ENCODE measurements at places on chromosomes 6 and 20. TPM values are rescaled to one million over a fixed set of nuclear protein-coding genes. Genes with fewer than 3 reads are reported as not detected.

- H3K36me3 ChIP-seq: no peaks in the 10 kb centered on the region
- no peak overlapping the region for H3K4me3 ChIP-seq
- no peak for DNase-seq
- H3K4me1 ChIP-seq: no peaks in the 10 kb centered on the region
These were observed 955.0 kb upstream of the FLRT3 start for GRCh38 chr20:15292405-15292804.

Gene GDAP1L1
- total RNA-seq: 1.00 TPM

DNA sequence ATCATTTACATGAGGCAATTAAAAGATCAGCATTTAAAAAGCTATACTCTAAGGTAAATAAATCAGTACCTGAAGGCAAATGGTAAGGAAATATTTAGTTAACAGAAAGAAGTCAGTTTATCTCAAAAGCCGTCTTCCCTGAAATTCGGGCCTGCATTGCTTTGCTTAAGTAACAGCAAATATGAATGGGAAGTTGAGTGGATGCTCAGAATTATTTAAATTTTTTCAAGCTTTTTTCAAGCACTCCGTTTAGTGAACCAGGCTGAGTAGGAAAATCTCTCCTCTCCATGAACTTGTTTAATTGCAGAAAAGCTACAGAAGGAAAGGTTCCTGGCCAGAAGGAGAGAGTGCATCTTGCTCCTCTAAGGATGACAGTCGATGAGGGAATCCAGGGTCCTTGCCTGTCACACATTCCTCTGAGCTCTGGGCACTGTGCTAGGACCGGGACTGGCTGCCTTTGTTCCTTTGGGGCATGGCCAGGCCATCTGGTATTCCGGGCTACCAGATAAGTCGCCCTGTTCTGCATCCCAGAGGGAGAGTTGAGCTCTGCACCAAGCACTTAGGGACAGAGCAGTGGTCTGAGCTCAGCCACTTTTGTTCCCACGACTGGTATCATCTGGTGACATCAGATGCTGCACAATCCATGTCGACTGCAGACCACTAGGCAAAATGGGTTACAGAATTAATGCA, 77.6 kb downstream of the RIN2 start:
- H3K36me3 ChIP-seq: no peaks in the 10 kb centered on the region
- peaks cover 17% of the 10 kb centered on the region for H3K27me3 ChIP-seq
- no peak for DNase-seq
- H3K27ac ChIP-seq: no peak overlapping the region

Gene CTCFL
- not detected for total RNA-seq

- H3K4me3 ChIP-seq: no peak overlapping the region
- H3K4me1 ChIP-seq: no peaks in the 10 kb centered on the region
- no peak overlapping the region for H3K27ac ChIP-seq
- no peaks in the 10 kb centered on the region for H3K36me3 ChIP-seq
- no peaks in the 10 kb centered on the region for H3K27me3 ChIP-seq
- DNase-seq: no peak
These were observed 243.0 kb downstream of the BMP2 start for GRCh38 chr20:7010527-7010926.

DNA sequence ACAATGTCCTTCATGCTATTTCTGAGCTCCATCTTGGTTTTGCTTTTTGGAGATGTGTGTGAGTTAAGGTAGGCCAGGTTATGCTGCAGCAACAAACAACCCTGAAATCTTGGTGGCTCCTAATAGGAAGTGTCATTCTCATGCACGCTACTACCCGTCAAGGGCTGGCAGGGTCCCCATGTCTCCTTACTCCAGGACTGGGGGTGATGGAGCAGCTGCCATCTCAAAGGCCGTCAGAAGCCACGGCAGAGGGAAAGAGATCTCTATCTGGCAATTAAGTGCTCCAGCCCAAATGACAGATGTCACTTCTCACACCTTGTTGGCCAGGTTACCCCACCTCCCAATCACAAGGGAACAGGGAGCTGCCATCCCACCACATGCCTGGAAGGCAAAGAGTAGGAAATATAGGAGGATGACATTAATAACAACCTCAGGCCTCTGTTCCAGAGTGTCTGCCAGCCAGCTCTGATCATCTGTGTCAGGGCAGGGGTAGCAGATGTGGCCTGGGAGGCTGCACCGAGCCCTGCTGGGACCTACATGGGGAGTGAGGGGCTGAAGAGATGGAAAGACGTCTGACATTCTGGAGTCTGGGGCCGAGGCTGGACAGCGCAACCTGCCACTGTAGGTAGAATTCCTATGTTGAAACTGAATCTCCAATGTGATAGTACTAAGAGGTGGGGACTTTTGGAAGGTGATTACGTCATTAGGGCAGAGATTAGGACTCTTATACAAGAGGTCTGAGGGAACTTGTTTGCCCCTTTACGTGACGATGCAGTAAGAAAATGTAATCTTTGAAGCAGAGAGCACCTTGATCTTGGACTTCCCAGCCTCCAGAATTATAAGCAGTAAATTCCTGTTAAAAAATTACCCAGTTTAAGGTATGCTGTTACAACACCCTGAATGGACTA, 4.8 kb upstream of the SDCBP2 start:
- peaks cover 9% of the 10 kb centered on the region for H3K36me3 ChIP-seq
- no peak overlapping the region for H3K27ac ChIP-seq
- DNase-seq: no peak
- H3K4me1 ChIP-seq: peaks cover 62% of the 10 kb centered on the region
- H3K27me3 ChIP-seq: no peaks in the 10 kb centered on the region

Gene FAM83B
- total RNA-seq: not detected

DNA sequence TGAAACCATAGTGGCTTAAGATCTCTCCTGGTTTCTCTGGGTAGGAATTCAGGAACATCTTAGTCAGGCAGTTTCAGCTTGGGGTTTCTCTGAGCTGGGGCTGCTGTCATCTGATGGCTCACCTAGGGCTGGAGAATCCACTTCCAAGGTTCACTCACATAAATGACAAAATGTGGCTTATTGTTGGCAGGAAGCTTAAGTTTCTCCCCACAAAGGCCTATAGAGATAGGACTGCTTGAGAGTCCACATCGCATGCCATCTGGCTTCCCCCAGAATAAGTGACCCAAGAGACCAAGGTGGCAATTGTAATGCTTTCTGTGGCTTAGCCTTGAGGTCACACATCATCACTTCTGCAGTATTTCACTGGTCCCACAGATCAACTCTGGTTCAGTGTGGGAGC, 131.4 kb downstream of the EDN1 start:
- no peak for DNase-seq
- H3K27ac ChIP-seq: no peak overlapping the region
- H3K27me3 ChIP-seq: no peaks in the 10 kb centered on the region
- H3K36me3 ChIP-seq: no peaks in the 10 kb centered on the region

DNA sequence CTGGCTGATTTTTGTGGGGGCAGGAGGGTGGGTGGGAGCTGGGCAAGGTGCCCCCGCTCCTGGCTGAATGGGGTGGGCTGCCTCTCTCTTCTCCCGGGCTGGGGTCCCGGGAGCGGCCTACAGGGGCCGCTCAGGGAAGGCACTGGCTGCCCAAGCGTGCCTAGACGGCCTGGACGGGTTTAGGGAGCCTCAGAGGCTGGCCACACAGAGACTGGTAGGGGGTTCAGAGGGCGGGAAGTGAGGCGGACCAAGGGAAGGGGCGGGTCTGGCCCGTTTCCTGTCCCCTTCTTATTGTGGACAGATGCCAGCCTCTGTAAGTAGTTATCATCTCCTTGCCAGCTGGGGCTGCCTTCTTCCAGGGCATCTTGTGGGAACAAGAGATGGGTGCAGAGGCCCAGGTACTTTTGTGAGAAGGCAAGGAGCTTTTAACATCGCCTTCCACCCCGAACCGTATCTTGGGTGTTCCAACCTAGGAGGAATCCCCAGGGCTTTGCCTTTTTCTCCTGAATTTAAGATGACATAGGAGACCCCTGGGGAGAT, 437 bp downstream of the CD40 start:
- H3K27me3 ChIP-seq: peaks cover 22% of the 10 kb centered on the region
- no peaks in the 10 kb centered on the region for H3K36me3 ChIP-seq
- H3K27ac ChIP-seq: no peak overlapping the region
- H3K4me3 ChIP-seq: peak overlapping the region; percentile 99

- peak within 1 kb of the TSS; percentile 7 for H3K4me3 ChIP-seq
- peaks cover 46% of the 10 kb centered on the region for H3K4me1 ChIP-seq
- H3K27ac ChIP-seq: no peak within 1 kb of the TSS
- H3K27me3 ChIP-seq: peaks cover 70% of the 10 kb centered on the region
These were observed at the start of gene RAET1L for GRCh38 chr6:150025201-150025917. Gene RAET1L, minus strand, starts transcription at chr6:150025532. Its CDS starts 61 bp downstream, at chr6:150025471.

DNA sequence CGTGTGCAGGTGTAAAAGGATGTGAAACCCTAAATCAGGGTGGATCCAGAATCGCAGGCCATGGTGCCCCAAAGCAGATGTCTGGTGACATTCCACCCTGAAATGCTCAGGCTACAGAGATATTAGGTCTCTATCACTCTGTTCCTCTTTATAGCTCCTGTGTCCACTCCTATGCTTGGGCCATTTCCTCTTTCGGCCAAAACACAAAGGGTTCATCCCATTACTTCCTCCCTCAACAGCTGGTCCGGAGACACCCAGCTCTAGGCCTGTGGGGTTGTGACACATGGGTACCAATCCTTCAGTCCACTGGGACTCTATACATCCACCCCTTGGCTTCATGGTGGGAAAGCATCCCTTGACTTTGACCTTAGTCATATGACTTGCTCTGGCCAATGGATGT, 1.7 kb upstream of the SIGLEC1 start:
- H3K36me3 ChIP-seq: no peaks in the 10 kb centered on the region
- H3K4me1 ChIP-seq: no peaks in the 10 kb centered on the region
- no peak overlapping the region for H3K27ac ChIP-seq
- H3K4me3 ChIP-seq: no peak overlapping the region

Gene POM121L2
- not detected for total RNA-seq
